Fibroblast of skin of left biceps (primary cell): ENCODE measurements at places on chromosomes 7 and 10.
A peak's percentile ranks its signal among the peaks of the same experiment; 100 is the strongest.

DNA sequence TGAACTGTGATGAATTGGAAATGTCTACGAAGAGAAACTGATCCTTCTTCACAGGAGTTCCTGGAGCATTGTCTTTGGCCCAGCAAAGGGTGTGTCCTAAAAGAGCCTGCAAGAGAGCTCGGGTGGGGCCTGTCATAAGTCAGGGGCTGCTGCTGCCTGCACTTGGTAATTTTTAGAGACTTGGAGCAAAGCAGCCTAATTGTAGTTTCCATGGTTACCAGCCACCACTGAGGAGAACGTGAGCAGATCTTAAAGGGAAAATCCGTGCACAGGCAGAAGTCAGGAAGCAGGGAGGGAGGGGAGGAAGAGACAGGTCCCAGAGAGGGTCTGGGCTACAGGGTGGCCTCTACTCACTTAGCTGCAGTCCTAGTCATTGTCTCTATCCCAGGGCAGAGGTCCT, 463.6 kb downstream of the PLXNA4 start:
- no peak for DNase-seq

DNA sequence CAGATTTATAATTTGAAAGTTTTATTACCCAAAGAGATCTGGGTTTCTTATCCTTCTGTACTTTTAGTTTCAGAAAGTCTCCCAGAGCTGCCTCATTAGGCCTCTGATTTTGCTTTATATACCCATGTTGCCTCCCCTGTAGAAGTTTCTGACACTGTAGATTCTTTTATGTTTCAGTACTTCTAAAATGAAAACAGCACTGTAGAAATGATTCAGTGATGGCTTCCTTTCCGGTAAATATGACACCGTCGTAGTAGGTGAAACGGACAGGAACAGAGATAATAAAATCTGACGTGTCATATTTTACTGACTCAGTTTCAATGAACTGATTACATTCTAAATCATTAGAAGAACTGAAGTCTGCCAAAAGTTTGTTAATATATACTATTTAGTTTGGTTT, 272.7 kb downstream of the TWIST1 start:
- DNase-seq, result no peak

DNA sequence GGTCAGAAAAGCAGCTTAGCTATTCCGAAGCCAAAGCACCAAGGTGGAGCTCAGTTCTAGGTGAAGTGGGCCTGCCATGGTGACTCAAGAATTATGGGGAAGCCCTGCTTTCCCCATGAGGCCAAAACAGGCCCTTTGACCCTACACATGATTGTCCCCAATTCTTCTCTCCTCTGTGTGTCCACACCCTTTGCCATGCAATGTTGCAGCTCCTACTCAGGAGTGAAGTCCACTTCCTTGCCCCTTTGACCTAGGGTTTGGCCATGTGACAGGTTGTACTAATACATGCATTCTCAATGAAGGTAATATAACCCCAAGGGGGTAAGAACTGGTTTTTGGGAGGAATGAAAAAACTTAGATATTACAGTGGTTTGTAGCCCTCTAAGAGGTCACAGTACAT, 67.6 kb upstream of the MKRN1 start:
- no peak for DNase-seq

DNA sequence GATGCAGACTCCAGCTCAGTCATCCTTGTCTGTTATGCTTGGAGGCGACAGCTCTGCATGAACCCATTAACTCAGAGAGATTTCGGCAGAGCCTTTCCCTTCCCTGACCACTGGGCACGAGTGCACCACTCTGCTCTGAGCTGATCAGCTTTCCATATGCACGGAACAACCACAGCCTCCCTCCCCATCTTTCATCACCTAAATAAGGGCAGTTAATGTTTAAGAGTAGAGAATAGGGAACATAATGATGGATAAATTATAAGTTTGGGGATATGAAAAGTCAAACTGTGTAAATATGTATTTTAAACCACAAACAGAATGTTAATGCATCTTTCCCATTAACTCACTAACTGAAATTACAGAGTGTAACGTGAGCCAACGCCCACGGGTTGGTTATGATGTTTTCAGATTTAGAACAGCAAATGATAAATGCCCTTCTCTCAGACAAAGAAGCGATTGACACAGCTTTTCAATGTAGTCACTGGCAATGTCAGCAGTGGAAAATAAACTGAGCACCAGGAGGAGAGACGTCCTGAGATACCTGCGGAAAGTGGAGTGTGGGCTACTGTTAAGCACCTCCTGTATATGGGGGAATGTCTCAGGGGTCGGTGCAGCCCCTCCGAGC, 658.2 kb downstream of the LRMDA start:
- no peak for DNase-seq

- DNase-seq, result no peak
These were observed 448.5 kb upstream of the MGMT start for GRCh38 chr10:129018511-129018910.

DNA sequence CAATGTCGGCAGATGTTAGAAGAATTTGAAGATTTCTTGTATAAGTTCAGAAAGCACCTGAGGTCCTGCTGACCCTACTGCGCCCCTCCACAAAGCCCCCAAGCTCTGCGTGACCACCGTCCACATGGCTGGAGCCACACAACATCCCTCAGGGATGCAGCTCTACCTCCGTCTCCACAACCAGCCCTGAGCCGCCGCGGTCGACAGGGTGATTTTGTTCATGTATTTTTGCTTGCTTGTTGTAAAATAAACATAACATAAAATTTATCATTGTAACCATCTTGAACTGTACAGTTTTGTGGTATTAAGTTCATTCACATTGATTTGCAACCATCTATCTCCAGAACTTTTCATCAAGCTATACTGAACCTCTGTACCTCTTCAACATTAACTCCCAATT, 50.5 kb downstream of the CPXM2 start:
- no peak for DNase-seq

GRCh38 chr7:77182261-77182660, 17.4 kb downstream of the FGL2 start:
- DNase-seq, result no peak

DNA sequence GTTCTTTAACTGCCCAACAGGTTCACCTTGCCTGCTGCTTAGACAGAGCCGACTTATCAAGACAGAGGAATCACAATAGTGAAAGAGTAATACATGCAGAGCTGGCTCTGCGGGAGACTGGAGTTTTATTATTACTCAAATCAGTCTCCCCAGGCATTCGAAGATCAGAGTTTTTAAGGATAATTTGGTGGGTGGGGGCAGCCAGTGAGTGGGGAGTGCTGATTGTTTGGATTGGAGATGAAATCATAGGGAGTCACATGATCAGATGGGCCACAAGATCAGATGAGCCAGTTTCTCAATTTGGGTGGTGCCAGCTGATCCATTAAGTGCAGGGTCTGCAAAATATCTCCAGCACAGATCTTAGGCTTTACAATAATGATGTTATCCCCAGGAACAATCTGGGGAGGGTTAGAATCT, 131.3 kb downstream of the AKR1D1 start:
- DNase-seq, result no peak

DNA sequence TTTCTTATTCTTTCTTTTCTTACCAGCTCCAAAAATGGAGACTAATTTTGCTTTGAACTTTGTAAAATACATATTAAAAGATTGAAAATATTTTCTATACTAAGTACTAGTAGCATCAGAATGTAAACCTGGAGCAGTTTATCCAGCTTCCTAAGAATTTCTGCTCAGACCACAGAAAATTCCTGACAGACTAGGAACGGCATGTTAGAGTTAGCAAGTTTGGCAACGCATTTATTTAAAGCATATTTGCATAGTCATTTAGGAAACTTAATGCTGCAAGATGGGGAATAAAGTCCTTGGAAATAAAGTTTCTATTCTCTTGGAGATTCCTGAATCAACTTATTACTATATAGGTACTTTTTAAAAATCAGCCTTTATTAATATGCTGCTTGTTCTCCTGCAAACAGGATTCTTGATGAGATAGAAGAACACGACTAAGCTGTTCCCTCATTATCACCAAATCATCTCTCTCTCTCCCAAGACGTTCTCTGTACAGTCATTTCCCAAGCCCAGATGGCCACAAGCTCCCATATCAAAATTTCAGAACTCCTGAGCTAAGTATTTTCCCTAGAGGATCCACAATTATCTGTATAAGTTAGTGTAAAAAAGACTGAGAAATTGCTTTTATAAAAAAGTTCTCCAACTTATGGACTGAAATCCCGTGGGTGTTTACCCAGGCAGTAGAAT, 305.8 kb upstream of the NEBL start:
- peak; percentile 4 for DNase-seq

DNA sequence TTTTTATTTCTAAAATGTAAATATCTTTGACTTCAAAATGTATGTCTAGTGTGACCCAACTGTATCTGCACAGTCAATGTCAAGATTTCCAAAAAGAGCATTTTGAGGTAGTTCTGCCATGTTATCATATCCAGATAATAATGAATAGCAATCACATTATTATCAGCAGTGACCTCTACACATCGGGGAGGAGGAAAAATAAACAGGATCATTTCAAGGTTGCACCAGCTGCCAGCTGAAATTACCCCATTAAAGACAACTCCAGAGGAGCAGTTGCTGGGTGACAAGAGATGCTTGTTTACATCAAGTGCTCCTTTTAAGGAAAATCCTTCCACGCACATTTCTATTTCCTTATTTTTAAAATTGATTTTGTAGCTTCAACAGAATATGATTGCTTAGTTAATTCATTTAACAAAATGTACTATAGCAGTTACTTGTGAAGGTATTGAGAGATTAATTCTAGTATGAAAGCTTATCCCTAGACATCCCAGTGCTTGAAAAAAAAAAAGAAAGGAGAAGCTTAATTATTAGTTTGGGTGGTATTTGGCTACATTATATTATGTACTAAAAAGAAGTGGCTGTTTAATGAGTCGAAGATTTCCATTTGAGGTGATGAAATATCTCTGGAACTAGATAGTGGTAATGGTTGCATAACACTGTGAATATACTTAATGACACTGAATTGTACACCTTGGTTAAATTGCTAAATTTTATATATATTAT, 19.3 kb upstream of the SLC35G1 start:
- DNase-seq, result no peak

GRCh38 chr10:50538555-50539398, 85.0 kb downstream of the SGMS1 start:
- DNase-seq, result no peak

GRCh38 chr7:111012799-111013675, 77.9 kb upstream of the LRRN3 start:
- DNase-seq, result no peak

- DNase-seq, result no peak
These were observed 131.7 kb downstream of the DNAJB6 start for GRCh38 chr7:157468221-157469111.

DNA sequence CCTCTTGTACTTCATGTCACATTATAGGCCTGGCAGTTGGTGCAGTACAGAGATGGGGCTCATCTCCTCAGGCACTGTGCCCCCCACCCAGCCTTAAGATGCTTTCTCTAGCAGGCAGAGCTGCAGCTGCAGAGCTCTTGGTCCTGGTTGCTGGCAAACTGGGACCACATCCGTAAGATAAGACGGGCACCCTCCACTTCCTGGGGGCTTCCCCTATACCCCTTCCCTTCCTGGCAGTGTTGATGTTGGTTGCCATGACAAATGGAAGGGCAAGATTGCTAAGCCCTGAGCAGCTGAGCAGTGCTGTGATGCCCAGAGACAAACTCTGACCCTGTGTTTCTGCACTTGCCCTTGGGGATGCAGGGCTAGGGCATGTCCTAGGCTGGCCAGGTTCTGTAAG, 103.4 kb upstream of the ANLN start:
- DNase-seq, result no peak

GRCh38 chr10:118594392-118595063, 920 bp downstream of the PRLHR start:
- DNase-seq, result no peak

DNA sequence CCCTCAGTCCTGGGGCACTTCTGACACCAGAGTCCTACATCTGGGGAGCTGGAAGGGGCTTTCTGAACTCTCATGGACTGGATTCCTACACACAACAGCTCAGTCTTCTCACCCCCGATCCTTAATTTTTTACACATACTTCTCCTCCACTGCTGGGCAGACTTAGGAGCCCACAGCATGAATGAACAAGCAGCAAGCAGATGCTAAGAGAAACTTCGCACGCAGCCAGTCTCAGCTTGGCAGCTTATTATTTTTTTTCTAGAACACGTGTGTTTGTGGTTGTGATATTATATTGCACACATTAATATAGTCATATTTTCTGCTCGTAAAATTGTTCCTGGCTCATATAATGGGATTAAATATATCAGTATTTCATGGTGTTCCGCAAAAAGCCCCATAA, 50.9 kb upstream of the LOXL4 start:
- no peak for DNase-seq

- DNase-seq, result no peak
These were observed 191.3 kb downstream of the FGFR2 start for GRCh38 chr10:121406823-121407545.

DNA sequence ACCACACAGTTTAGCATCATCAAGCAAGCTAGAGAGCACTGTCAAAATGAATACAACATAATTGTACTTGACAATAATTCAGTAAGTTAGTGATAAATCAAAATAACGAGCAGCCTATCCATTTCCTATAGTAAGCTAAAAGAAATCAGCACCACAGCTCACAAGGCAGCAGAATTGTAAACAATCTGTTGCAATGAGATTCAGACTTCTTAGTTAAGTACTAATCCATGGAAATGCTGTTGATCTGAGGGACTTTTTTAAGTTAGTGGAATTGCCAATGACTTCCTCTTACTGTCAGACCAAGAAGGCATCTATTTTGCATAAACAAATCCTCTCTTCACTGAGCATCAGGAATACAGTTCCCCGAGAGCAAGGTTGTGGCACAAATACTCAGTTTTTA, 136.6 kb upstream of the CCDC6 start:
- no peak for DNase-seq

GRCh38 chr7:2843191-2843685, 870 bp downstream of the GNA12 start:
- DNase-seq, result no peak

GRCh38 chr7:106840342-106840741, 24.7 kb upstream of the PIK3CG start:
- DNase-seq, result peak; percentile 84

GRCh38 chr7:123723913-123724312, 24.9 kb downstream of the WASL start:
- no peak for DNase-seq

DNA sequence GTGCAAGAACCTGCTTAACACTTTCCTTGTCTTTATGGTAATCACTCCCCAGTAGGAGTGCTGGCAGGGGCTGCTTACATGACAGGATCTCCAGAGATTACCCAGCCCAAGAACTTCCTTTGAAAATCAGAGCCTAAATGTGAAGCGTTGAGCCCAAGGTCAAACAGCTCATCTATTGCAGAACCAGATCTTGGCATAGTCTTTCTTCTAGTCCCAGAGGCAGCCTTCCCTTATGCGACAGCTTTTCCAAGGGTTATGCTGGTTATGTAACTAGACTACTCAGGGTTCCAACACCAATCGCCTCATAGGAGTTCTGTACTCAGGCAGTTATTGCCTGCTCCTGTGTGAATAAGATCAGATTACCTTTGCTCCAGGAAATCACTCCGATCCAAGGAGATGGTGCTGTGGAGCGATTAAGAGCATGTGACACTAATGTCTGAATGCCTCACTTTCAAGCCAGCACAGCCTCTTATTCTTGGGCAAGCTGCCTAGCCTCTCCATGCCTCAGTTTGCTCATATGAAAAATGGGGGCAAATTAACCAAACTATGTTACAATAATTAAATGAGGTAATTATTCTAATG, 8.4 kb upstream of the LGI1 start:
- DNase-seq, result no peak

GRCh38 chr10:133351408-133352318, 4.5 kb downstream of the PRAP1 start:
- no peak for DNase-seq

- DNase-seq, result no peak
These were observed 1016.4 kb upstream of the KCND2 start for GRCh38 chr7:119256446-119257131.

GRCh38 chr7:36868727-36869411, 144.6 kb upstream of the AOAH start:
- DNase-seq, result no peak
